ENCODE measurements at places on chromosomes 2 and 18. TPM values are rescaled to one million over a fixed set of nuclear protein-coding genes. Genes with fewer than 3 reads are reported as not detected.

KLF11 gene
- 5.9 TPM for total RNA-seq

ALKAL2 gene
- 3.0 TPM for total RNA-seq

SERPINB2 gene
- total RNA-seq = not detected

GRCh38 chr2:128435576-128436478 is 117.2 kb upstream of the HS6ST1 start:
- no peak for DNase-seq

STEAP3 gene
- total RNA-seq = 28.9 TPM
